GM18507 (cell line): ENCODE measurements at places on chromosomes 13 and 19.
A peak's percentile ranks its signal among the peaks of the same experiment; 100 is the strongest.

GRCh38 chr13:50576156-50576555 is 267.3 kb downstream of the DLEU7 start:
- no peak for DNase-seq

DNA sequence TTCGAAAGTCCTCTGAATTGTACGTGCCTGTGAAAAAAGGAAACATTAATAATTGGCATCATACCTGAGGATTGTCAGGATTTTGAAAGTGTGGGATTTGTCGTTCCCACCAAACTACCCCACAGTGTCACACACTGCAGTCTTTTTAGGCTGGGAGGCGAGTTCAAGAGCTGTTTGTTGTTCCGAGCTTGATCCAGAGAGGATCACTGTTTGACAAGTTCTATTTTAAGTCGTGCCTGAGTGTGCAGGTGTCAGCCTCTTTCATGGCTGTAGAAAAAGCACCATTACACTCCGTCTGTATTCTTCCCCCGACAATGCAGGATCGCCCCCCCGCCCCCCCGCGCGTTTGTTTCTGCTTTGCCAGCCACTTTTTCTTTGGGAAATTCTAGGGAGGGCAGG is 635 bp upstream of the NBEA start:
- no peak for DNase-seq

GRCh38 chr19:3798137-3798536 is 12.0 kb upstream of the MATK start:
- no peak for DNase-seq

GRCh38 chr19:29805031-29805965 is 6.5 kb upstream of the CCNE1 start:
- DNase-seq, result no peak

- no peak for DNase-seq
Measured at GRCh38 chr19:4060621-4061177, 6.0 kb downstream of the ZBTB7A start.

DNA sequence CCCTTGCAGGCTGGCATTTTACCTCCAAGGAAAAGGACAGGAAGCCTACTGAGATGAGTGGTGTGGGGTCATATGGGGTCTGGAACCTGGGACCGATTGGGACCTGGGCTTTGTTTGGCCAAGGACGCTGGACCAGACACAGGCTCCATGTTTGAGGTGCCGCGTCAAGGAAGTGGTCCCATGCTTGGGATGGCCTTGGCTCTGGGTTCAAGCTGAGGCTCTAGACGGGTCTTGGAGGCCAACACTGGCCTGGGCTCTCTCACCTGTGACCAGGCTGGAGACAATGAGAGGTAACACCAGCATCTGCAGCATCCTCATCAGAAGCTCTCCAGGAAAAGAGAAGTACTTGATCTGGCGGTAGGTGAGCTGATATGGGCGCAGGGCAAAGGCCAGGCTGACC is 8.2 kb downstream of the SLC1A6 start:
- no peak for DNase-seq

DNA sequence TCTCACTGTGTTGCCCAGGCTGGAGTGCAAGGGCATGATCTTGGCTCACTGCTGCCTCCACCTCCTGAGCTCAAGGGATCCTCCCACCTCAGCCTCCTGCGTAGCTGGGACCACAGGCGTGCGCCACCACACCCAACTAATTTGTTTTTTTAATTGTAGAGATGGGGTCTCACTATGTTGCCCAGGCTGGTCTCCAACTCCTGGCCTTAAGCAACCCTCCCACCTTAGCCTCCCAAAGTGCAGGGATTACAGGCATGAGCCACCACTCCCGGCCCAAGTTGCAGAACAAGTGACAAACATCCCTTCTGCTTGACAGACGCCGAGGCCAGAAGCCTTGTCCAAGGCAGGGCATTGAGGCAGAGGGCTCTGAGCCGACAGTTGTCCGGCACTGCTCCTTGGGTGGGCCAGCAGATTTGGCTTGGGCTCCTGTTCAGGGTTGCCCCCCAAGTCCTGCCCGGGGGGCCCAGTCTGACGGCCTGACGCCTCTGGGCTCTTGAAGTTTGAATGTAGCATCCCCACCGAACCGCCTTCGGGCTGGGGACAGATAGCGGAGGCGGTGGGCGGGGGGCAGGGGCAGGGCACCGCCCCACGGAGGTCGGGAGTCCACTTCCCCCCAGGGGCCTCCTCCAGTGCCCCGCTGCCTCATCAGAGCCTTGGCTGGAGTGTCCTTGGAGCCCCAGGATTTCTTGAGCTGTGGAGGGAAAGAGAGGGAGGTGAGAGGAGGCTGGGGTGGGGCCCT is 5.7 kb upstream of the SPACA4 start:
- no peak for DNase-seq

DNA sequence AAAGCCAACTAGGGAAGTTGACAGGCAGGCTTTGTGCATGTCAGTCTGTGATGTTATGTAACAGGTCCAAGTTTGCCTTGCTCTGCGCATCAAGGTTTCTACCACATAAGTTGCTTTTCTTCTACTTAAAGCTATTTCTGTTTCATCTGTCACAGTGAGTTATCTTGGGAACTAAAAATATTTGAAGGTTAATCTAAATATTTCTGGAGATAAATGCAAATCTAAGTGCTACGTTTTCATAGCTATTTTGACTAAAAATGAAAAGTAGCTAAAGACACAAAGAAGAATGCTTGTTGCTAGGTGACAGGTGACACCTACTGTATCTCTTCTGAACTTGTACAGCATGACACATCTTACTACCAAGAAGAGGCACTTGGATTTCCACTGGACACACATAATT is 135.6 kb downstream of the KLF12 start:
- DNase-seq, result peak; percentile 1

DNA sequence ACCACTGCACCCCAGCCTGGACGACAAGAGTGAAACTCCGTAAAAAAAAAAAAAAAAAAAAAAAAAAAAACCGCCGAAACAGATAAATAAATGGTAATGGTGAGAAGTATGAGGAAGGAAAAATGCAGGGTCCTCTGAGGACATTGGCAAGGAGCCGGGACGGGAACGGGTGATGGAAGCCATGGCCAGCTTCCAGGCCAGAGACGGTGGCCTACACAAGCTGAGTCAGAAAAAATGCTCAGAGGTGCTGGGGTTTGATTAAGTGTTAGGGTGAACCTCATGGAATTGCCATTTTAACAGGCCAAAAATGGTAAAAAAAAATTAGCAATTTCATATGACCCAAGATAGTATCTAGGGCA is 866 bp upstream of the ZSWIM4 start:
- DNase-seq, result no peak

DNA sequence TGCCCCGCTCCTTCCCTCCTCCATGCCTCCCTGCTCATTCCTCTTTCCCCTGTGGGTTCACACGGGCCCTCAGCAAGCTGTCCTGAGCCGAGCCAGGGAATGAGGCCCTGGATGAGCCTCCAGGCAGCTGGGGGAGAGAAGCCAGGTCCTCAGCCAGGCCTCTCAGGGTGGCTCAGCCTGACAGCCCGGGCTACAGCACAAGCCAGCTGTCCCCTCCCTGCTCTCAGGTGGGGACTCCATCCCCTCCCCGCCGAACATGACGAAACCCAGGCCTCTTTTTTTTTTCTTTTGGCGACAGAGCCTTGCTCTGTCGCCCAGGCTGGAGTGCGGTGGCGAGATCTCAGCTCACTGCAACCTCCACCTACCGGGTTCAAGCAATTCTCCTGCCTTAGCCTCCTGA is 40.0 kb upstream of the MATK start:
- DNase-seq, result no peak

- no peak for DNase-seq
Measured at GRCh38 chr19:13098277-13099072, 4.2 kb downstream of the LYL1 start.

DNA sequence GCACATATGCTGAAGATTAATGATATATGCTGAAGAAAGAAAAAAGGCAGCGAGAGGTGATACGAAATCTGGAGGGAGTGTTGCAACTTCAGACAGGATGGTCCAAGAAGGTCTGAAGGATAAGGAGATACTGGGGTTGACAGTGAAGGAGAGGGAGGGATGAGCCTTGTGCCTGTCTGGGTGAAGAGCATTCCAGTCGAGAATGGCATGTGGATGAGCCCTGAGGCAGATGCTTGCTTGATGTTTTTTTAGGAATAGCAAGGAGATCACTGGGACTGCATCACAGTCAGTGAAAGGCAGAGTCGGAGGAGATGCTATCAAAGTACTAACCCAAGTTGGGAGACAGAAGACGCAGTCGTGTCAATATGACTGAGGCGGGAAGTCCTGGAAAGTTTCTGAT is 13.3 kb upstream of the LAIR2 start:
- DNase-seq, result no peak

DNA sequence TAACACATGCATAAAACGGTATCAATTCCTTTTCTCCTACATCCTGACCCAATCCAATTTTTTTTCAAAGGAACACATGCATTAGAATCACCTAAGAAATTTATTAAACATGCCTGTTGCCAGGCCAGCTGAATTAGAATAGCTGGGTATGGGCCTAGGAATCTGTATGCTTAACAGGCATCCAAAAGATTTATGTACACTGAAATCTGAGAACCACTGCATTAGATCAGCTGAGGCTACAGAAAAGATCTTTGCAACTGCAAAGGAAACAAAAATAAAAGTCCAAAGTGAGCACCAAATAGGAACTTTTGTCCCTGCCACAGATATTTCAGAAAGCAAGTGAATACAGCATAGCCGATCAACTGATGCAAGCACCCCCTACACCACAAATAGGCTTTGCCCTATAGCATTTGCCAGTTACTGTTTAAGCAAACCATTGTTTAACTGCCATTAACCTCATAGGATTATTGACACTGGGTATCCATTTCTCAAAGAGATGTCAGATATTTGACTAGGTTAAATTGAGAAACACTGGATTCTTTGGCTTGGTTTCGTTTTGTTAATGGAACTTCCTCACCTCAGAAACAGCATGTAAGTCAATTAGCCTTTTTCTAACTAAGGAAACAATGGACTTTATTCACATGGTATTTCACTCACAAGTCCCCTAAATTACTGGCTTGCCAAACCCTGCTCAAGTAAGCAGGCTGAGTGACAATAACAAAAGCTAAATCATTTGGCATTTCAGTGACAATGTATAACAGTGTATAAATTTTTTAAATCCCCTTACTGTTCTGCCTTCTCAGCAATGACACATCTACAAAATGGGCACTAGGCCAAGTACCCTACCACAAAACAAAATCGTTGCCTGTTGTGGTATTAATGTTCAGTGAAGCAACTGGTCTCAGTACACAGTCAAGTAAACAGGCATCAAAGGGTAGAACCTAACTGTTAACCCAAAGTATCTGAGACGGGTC is 67.8 kb downstream of the SUCLA2 start:
- no peak for DNase-seq

- DNase-seq, result no peak
Measured at GRCh38 chr13:100349594-100349993, 239.0 kb downstream of the GGACT start.

DNA sequence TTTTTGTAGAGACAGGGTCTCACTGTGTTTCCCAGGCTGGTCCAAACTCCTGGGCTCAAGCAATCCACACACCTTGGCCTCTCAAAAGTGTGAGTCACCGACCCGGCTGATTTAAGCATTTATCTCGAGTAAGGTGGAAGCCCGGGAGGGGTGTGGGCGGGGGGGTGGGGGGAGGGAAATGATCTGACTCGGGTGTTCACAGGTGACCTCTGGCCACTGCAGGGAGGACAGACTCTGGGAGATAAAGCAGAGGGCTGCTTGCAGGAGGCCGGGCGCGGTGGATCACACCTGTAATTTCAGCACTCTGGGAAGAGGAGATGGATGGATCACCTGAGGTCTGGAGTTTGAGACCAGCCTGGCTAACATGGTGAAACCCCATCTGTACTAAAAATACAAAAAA is 7.9 kb downstream of the DENND1C start:
- DNase-seq, result no peak

DNA sequence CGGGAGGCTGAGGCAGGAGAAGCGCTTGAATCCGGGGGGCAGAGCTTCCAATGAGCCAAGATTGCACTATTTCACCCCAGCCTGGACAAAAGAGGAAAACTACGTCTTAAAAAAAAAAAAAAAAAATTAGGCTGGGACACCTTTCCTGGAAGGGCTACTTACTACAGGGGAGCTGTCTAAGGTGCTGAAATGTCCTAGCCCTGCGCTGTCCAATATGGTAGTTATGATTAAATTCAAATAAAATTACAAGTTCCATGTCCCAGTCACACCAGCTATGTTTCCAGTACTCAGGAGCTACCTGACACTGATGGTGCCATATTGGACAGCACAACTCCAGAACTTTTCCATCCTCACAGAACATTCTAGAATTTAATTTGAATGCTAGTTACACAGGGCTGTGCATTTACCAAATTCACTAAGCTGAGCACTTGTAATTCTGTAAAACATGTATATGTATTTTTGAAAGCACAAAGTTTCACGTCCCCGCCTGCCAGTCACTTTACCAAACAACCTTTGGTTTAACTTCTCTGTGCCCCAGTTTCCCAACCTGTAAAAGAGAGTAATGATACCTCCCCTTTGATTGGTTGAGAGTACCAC is 9.2 kb upstream of the ZSCAN22 start:
- no peak for DNase-seq

GRCh38 chr13:113758651-113759524 is at the start of gene TMEM255B:
TSS of gene TMEM255B (plus strand) at chr13:113759226. CDS start at chr13:113759270, 44 bp downstream.
- DNase-seq, result peak; percentile 76

- no peak for DNase-seq
Measured at GRCh38 chr19:48230555-48231129, 25.1 kb downstream of the CARD8 start.

- DNase-seq, result no peak
Measured at GRCh38 chr13:55815458-55816033, 1325.2 kb upstream of the PRR20A start.

GRCh38 chr13:83423861-83424260 is 458.4 kb downstream of the SLITRK1 start:
- DNase-seq, result no peak

GRCh38 chr13:26051657-26052311 is at the start of gene SHISA2:
TSS of gene SHISA2 (minus strand) at chr13:26052016. CDS start at chr13:26050975, 1,041 bp downstream.
- DNase-seq, result no peak

DNA sequence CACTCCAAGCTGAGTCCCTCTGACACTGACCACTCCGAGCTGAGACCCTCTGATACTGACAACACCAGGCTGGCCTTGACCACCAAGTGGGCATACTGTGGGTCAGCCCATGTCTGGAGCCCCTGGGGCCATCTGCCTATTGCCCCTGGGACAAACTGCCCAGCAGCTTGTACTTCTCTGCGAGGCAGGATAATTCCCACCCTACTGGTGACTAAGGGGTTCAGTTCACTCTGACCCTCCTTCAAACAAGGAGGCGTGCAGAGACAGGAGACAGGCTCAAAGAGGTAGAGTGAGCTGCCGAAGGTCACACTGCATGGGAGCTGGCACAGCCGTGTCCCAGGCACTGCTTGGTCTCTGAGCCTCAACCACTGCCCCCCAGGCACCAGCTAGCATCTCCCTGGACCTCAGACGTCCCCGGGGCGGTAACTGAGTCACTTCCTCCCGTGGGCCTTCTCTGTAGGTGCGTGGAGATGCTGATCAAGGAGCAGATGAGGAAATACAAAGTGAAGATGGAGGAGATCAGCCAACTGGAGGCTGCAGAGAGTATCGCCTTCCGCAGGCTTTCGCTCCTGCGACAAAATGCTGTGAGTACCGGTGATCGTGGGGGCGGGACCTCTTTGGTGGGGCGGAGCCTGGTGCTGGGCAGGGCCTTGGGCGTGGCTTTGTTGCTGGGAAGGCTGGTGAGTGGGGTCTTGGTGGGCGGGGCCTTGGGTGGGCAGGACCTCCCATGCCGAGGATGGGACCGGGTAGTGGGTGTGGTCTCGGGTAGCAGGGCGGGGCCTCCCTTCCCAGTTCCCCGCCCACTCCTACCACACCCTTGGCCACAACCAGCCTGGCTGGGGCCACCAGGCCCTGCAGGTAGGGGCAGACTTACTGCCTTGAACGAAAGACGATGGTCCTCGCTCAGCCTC is 5.8 kb upstream of the USE1 start:
- peak; percentile 54 for DNase-seq

- no peak for DNase-seq
Measured at GRCh38 chr19:14059652-14060155, 2.2 kb downstream of the PALM3 start.

GRCh38 chr19:4957981-4958380 is 10.9 kb upstream of the KDM4B start:
- DNase-seq, result no peak
